ENCODE measurements at places on chromosomes 12 and 14. TPM values are rescaled to one million over a fixed set of nuclear protein-coding genes. Genes with fewer than 3 reads are reported as not detected.

The CCDC198 gene
- total RNA-seq, result 56.2 TPM

The JPH4 gene
- not detected for total RNA-seq

The CPNE8 gene
- total RNA-seq, result 2.1 TPM

The AKAP5 gene
- 7.0 TPM for total RNA-seq

The ACSS3 gene
- total RNA-seq, result 9.6 TPM

The INHBC gene
- not detected for total RNA-seq

The POU6F1 gene
- total RNA-seq, result 8.5 TPM
